ENCODE measurements at places on chromosomes 13 and 19.

- DNase-seq: no peak
Measured at GRCh38 chr13:66139250-66139649, 1090.9 kb downstream of the PCDH9 start.

DNA sequence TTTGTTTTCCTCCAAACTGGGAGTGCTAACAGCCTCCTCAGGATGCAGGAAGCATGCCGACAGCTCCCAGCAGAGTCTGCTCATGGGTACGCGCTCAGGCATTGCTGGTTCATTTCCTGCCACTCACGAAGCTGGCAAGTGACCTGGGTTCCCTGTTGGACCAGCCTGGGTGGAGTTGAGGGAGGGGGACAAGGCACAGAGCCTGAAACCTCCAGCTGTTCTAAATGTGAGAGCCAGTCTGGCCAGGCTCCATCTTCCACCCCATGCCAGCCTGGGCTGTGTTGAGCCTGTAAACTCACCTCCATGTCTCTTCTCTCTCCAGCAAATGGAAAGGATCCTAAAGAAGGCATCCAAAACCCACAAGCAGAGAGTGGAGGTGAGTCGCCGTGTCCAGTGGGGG, 5.0 kb downstream of the FAM32A start:
- no peak for DNase-seq

DNA sequence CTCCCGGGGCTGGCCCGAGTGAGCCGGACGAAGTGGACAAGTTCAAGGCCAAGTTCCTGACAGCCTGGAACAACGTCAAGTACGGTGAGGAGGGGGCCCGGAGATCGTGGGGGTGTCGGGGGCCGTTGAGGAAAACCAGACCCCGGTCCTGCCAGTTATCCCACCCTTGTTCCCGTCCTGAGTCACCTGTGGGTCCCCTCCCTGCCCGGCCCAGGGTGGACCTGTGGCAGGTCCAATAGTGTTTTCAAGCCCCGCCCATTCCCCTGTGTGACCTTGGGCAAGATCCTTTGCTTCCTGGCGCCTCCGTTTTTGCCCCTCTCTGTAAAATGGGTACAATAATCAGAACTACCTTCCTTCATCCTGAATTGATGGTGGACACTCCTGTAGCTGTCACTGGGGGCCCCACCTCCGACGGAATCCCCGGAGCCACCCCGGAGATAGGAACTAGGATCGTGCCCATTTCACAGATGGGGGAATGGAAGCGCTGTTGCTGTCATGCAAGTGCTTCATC, 593 bp downstream of the ATG4D start:
- peak; percentile 45 for DNase-seq

- peak; percentile 30 for DNase-seq
Measured at GRCh38 chr19:35135389-35135909, 590 bp upstream of the LGI4 start.

DNA sequence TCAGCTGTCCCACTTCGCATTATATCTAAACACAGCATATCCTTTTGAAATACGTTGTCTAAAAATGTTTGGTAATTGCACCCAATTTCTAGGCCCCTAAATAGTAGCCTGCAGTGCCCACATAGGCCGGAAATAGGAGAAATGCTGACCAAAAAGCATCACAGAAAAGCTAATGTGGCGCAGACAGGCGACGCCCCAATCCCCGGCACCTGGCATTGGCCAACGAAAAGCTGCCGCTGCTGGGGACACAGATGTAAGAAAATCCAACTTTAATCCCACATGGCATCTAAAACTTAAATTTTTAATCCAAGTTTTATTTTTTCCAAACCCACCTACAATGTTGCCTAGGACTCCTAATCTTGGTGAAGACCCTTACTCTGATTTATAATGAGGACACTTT, 4.0 kb downstream of the SAFB2 start:
- DNase-seq: no peak
